Activated gamma-delta T cell (primary cell): ENCODE measurements at places on chromosomes 3 and 15.

GRCh38 chr3:110903771-110904519 is 167.7 kb upstream of the NECTIN3 start:
- DNase-seq = no peak

DNA sequence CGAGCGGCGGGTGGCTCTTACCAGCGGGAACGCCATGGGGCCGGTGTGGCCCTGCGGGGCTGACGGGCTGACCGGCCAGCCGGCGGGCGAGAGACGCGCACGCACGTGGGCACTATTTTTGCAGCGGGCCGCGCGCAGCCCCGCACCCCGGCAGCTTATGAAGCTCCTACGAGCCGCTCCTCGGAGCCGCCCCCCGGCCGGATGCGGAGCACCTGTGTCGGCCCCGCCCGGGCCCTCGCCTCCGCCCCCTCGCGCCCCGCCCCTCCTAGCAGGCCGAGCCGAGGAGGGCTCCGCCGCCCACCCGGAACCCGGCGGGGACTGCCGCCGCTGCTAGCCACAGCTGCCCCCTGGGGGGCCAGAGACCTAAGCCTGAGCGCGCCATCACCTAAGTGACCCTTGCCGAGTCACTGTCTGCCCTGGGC is 683 bp upstream of the CPEB1 start:
- no peak for DNase-seq

DNA sequence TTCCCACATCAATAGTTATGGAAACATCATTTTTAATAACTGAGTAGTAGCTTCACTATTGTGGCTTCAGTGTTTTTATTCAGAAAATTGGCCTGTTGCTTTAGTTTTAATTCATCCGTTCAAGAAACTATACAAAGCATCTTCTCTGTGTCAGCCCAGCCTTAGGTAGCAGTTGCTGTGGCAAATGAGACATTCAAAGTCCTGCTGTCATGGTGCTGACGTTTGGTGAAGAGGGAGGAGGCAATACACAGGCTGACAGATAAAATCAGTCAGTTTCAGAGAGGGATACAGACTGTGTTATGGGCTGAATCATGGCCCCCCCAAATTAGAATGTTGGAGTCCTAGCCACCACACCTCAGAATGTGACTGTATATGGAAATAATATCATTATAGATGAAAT is 56.5 kb downstream of the SLC7A14 start:
- no peak for DNase-seq

DNA sequence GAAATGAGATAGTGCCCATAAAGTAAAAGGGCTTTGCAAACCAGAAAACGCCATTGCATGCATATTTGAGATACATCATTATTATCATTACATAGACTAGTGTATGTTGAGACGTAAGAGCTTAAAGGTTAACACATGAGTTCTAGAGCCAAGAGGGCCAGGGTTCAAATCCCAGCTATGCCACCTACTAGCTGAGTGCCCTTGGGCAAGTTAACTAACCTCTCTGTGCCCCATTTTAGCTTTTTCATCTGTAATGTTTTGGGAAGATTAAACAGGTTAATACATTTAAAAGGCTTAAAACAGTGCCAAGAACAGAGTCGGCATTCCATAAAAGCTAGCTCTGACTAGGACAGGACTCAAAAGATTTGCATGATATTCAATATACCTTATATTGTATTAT is 22.8 kb downstream of the IQSEC1 start:
- no peak for DNase-seq

DNA sequence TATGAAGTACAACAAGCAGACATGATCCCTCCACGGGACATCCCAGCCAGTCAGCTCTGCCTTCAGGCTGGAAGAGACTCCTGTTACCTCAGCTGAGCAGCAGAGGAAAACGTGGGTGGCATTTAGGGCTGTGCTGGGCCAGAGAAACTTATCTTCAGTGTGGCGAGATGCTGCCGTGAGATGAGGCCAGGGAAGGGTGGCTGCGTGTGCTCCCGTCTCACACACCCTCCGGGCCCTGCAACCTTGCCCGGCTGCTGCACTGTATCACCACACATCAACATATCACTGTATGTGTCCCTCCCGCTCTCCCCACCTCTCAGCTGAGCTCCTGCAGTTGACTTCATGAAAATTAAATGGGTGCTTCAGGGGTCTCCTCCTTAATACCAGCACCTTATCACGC is 23.4 kb downstream of the BMF start:
- DNase-seq = no peak

- no peak for DNase-seq
Measured at GRCh38 chr3:103167850-103168249, 733.0 kb downstream of the ZPLD1 start.

DNA sequence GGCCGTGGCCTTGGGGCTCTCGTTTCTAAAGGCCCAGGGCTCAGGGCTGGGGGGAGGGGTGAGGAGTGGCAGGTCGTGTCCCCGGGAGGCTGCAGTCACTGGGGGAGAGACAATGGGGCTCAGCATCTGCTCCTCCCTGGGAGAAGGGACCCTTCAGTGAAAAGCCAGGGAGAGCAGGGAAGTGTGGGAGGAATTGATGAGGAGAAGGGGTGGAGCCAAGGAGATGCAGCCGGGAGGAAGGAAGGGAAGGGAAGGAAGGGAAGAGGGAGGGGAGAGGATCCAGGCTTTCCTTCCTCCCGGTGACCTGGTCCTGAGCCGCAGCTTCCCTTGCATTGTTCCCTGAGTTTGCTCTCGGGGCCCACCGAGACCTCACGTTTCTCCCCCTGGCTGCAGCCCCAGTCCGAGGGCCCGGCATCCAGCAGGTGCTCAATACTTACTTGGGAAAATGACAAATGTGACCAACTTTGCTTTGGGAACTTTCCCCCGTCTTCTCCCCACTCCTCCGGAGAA is 1.4 kb upstream of the ZNF710 start:
- DNase-seq = no peak

DNA sequence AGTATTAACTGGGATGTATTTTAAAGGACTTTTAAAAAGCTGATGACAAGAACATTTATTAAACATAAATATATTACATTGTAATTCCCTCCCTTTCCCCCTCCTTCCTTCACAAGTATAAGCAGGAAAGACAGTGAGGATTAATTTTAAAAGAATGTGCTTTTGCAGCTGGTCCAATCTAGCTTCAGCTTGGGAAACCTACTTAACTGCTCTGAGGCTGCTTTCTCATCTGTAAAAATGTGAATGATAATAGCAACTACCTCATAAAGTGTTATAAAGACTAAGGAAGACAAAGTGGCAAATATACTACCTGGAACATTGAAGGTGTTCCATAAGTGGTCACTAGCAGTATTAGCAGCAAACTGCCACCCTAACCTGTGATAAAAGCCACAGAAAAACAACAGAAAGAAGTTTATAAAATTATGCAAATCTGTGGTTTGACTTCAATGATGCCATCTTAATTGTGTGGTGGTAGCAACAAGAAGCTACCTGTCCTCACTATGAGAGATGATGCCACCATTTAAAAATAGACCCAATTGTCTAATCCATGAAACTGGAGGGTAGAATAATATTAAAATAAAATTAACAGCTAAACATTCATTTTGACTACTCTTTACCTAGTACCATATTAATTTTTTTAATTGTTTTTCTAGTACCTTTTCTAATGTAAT is 20.0 kb downstream of the DHX36 start:
- no peak for DNase-seq

GRCh38 chr15:39730552-39730951 is 52.1 kb downstream of the FSIP1 start:
- no peak for DNase-seq

DNA sequence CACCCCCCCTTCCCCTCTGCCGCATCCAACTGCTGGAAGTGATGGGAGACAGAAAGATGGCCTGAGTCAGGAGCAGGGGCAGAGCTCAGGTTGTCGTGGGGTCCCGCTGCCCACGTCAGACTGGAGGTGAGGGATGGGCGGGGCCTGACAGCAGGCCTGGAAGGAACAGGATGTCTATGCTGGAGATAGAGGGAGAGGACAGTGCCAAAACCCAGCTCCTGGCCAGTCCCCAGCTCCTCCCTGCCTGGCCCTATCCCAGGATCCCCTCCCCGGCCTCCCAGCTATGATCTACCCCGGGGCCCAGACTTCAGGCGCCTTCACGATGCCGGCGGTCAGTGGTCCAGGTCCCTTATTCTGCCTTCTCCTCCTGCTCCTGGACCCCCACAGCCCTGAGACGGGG is at the start of gene LMAN1L:
LMAN1L (plus strand) TSS at position 303 of the 400 bp plus-strand sequence; CDS start at position 323, 20 bp downstream.
- no peak for DNase-seq

GRCh38 chr15:40929660-40930429 is 705 bp downstream of the DLL4 start:
- no peak for DNase-seq

- DNase-seq = no peak
Measured at GRCh38 chr3:126983276-126983652, 349 bp downstream of the PLXNA1 start.

DNA sequence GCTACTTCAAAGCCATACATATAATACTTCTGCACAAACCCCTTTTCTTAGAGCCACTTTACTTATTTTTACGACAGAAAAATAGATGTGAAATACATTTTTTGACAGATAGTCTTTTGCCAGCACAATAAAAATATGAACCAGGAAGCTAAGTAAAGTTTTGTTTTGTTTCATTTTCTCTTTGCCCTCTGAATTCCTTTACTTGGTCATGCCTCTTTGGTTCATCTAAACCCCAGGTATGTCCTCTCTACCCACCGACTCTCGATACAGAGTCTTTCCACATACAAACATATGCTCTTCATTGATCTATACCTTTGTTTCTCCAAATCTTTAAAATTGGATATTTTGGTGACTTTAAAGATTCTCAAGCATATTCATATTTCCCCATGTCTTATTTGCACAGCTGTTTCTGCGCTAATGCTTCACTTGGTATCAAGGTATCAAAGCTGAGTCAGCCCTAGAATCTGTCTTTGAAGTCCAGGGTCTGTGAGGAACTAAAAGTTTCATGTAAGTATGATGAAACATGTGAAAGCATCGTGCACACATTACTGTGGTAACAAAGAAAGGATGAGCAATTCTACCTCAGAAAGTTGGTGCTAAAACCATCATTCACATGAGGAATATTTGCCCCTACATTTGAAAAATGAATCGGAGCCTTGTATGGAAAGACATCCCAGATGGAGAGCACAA is 845.4 kb downstream of the NAALADL2 start:
- DNase-seq = no peak

- no peak for DNase-seq
Measured at GRCh38 chr3:161339517-161340500, 31.5 kb downstream of the SPTSSB start.

- no peak for DNase-seq
Measured at GRCh38 chr3:11698326-11699082, 54.8 kb upstream of the VGLL4 start.

DNA sequence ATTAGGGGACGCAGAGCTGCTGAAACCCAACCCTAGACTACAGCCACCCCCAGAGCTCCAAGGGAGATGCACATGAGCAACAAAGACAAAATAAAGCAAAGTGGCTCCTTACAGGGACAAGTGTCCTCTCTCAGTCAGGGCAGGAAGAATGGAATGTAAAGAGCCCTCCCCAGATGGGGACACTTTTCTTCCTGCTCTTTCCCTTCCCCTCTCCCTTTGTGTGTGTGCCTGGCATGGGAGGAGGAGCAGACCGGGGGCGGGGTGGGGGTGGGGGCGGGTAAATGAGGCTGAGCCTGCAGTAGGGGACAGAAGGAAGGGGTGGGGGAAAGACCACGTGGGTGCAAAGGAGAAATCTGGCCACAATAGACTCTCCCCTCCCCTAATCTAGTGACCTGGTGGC is 37.4 kb downstream of the ACAA1 start:
- DNase-seq = no peak

DNA sequence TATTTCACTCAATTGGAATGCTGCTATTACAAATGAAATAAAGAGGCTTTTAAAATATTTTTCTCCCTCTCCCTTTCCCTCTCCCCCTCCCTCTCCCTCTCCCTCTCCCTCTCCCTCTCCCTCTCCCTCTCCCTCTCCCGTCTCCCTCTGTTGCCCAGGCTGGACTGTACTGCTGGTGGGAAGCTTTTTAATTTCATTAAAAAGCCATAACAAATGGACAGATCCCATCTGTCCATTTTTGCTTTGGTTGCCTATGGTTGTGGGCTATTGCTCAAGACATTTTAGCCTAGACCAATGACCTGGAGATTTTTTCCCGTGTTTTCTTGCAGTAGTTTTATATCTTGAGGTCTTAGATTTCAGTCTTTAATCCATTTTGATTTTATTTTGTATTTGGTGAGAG is 107.2 kb upstream of the LRRC3B start:
- no peak for DNase-seq

DNA sequence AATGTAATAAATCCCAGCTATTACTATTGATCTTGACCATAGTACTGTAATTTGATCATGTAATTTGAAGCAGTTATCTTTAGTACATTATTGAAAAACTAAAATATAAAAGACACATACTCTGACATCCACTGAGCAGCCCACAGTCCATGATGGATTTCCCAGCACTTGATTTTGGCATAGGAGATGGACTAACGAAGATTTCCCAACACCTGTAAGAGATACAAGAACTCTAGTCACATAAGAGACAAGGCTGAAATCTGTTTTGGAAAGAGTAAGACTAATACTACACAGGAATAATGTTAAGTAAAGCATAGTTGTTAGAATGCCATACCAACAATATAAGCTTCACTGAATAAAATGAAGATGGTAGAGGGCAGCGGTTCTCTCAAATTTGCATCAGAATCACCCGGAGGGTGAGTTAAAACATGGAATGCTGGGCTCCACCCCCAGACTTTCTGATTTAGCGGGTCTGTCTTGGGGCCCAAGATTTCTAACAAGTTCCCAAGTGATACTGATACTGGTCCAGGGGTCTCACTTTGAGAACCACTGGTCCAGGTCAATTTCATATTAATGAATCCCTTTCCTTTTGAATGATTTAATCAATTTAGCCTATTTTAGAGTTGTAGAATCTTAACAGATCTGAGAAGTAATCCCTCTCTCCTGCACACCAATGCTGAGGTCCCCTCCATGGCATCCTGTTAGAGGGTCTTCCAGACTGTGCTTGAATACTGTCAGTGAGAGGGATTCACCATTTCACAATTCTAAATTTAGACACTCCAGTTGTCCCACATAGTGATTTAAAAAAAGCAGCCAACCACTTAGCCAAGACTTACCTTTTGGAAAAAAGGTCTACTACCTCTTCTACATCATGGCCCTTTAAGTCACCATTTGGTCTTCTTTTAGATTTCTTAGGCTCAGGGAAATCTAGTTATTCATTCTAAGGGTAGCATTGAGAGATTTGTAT is 11.5 kb downstream of the RABL3 start:
- DNase-seq = no peak

DNA sequence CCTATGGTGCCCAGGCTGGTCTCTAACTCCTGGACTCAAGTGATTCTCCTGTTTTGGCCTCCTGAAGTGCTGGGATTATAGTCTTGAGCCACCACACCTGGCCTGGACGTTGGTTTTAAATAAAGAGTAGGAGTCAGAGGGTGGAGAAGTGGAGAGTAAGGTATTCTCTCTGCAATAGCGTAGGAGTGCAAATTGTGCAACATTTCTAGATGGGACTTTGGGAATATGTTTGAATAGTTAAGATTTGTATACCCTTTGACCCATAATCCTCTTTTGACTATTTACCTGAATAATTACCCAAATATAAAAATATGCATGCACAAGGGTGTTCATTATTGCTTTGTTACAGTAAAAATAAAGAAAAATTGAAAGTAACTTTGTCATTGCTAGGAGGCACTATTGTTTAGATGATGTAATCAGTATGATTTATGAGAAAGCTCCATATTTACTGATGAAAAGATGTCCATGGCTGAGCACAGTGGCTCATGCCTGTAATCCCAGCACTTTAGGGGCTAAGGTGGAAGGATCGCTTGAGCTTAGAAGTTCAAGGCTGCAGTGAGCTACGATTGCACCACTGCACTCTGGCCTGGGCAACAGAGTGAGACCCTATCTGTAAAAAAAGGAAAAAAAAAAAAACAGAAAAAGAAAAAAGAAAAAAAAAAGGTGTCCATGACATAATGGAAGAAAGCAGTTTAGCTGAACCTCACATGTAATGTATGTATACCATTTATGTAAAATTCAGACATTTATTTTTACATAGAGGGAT is 15.1 kb upstream of the XYLB start:
- DNase-seq = no peak
